PC-9 (cell line): ENCODE measurements at places on chromosomes 12 and 14. TPM values are rescaled to one million over a fixed set of nuclear protein-coding genes. Genes with fewer than 3 reads are reported as not detected.

- no peak for DNase-seq
Measured at GRCh38 chr14:90831821-90832220, 15.6 kb upstream of the TTC7B start.

EIF2S3B gene
- total RNA-seq = 0.96 and 1.0 TPM in 2 replicates

DNA sequence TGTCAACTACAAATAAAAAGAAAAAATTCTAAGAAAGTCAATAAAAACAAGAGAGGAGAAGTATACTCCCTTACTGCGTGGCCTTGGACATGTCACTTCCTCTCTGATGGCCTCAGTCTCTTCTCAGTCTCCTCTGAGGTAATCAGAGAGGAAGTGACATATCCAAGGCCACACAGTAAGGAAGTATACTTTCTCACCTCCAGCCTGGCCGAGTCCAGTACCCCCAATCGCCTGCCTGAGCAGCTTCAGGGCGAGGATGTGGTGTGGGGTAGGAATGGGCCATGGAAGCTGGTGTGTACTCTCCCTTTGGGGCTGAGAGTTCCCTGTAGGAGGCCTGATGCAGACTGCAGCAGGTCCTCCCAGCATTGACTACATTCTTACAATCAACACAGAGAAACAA lies 15.8 kb downstream of the VDR start:
- no peak for DNase-seq

- no peak for DNase-seq
Measured at GRCh38 chr12:104526320-104526719, 69.6 kb downstream of the CHST11 start.

- DNase-seq = peak; percentile 94
Measured at GRCh38 chr12:12927211-12928079, 24.5 kb downstream of the GPRC5D start.

KRT2 gene
- not detected in 2 replicates for total RNA-seq

GRCh38 chr14:46057799-46058198 lies 593.8 kb downstream of the RPL10L start:
- no peak for DNase-seq

- DNase-seq = no peak
Measured at GRCh38 chr14:96793547-96793946, 3.6 kb upstream of the VRK1 start.

SRRM4 gene
- total RNA-seq = not detected in 2 replicates

- DNase-seq = no peak
Measured at GRCh38 chr12:74689929-74690328, 152.3 kb downstream of the ATXN7L3B start.

ZNF84 gene
- total RNA-seq = 16.2 and 18.0 TPM in 2 replicates

- DNase-seq = no peak
Measured at GRCh38 chr12:1794440-1795090, 25.8 kb upstream of the LRTM2 start.

SMCO2 gene
- total RNA-seq = 1.9 and 3.7 TPM in 2 replicates

OTOGL gene
- total RNA-seq = not detected in 2 replicates

CFAP54 gene
- total RNA-seq = 7.1 and 16.4 TPM in 2 replicates

IL22 gene
- total RNA-seq = not detected in 2 replicates

DNA sequence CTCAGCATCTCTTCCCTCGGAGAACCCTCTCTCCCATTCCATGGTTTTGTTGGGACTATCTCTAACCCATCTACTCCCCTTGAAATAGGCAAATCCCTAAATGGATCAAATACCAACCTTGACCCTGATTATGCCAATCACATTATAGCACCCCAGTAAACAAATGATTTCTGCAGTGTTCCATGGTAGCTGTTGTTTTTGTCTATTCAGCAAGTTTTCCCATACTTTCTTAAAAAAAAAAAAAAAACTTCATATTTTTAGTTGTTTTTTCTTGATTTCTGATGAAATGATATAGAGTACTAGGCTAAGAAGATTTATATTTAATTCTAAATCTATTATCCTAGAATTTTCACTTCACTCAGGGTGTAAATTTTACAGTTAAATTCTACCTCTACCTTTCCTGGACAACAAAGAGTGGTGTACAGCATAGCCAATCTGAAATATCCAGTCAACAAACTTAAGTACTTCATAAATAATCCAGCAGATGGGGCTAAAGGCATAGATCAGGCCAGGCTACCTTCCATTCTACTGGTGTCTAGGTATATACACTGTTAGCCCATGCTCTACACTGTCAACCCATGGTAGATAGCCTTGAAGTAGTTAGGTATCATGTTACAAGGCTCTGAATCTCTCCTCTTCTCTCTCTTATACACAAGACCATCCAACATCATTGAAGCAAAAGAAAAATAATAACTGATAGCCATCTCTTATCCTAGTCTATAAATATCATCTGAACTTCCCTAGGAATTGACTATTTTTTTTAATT lies 82.2 kb downstream of the PLEKHG7 start:
- peak; percentile 23 for DNase-seq

- DNase-seq = peak; percentile 80
Measured at GRCh38 chr12:121893961-121894460, 5.4 kb downstream of the PSMD9 start.

- peak; percentile 31 for DNase-seq
Measured at GRCh38 chr14:65320661-65321308, 91.7 kb upstream of the FUT8 start.

PRKD1 gene
- 0.78 and 0.98 TPM in 2 replicates for total RNA-seq

GRCh38 chr14:97306133-97306759 lies 509.1 kb downstream of the VRK1 start:
- DNase-seq = no peak

GPR132 gene
- total RNA-seq = 0.98 TPM in 1 of 2 replicates, not detected in the other

GRCh38 chr12:60926256-60926655 lies 1330.4 kb downstream of the SLC16A7 start:
- DNase-seq = no peak

TMPRSS12 gene
- not detected in 2 replicates for total RNA-seq

- peak; percentile 92 for DNase-seq
Measured at GRCh38 chr12:49868952-49869815, 26.3 kb upstream of the BCDIN3D start.

FOS gene
- total RNA-seq = 84.6 and 154 TPM in 2 replicates

- peak; percentile 50 for DNase-seq
Measured at GRCh38 chr12:110281549-110282299, 677 bp downstream of the ATP2A2 start.

DNA sequence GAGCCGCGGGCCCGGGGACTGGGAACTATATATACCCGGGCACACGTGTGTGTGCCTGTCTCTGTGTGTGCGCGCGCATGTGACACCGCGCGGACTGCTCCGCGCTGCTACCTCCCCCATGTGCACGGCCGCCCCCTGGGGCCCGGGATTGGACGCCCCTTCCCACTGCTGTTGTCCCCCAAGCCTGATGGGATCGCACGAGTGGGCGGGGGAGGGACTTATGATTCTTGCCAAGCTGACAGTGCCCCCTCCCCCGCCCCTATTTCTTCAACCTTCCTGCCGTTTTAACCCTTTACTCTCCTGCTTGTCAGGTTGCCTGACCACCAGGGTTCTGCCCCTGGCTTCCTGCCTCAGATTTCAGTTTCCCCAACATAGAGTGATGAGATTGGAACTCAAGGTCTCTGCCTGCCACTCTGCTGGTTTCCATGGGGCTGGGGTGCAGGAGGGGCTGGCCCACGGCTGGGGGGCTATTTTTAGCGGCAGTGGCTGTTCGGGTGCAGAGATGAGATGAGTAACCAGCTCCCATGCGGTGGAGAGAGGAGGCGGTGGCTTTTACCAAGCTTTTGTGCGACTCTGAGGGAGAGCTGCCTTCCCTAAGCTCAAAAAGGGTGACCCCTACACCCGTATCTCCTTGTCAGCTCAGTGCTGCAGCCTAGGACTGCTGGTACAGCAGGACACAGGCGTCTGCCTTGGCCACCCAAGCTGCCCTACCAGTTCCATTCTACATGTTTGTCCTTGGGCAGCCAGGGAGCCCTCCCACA lies at the start of gene DDN:
Gene DDN (minus strand): TSS at position 5 of the 761 bp plus-strand sequence. CDS start 88 bp downstream, outside the sequence.
- no peak for DNase-seq

SALL2 gene
- total RNA-seq = 10.3 and 10.9 TPM in 2 replicates

DNA sequence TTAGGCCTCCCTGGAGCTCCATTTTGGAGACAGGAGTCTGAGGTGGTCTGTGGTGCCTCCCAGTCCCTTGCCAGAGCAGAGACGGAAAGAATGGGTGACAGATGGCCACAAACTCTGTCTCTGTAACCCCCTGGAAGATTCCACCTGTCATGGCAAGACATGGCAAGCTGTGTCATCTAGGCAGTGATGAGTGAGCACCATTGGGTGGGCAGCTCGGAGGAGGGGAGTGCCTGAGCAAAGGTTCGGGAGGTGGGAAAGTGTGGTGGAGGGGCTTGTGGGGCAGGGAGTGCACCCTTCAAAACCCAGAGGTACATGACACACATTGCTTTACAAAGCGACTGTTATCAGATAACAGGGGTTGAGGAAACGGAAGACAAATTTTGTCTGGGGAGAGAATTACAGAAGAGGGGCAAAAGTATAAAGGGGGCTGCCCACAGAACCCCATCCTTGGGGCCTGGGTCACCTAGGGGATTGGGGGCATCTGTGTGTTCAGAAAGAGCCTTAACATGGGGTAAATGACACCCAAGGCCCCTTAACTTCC lies 3.5 kb downstream of the RIN3 start:
- DNase-seq = no peak

DNA sequence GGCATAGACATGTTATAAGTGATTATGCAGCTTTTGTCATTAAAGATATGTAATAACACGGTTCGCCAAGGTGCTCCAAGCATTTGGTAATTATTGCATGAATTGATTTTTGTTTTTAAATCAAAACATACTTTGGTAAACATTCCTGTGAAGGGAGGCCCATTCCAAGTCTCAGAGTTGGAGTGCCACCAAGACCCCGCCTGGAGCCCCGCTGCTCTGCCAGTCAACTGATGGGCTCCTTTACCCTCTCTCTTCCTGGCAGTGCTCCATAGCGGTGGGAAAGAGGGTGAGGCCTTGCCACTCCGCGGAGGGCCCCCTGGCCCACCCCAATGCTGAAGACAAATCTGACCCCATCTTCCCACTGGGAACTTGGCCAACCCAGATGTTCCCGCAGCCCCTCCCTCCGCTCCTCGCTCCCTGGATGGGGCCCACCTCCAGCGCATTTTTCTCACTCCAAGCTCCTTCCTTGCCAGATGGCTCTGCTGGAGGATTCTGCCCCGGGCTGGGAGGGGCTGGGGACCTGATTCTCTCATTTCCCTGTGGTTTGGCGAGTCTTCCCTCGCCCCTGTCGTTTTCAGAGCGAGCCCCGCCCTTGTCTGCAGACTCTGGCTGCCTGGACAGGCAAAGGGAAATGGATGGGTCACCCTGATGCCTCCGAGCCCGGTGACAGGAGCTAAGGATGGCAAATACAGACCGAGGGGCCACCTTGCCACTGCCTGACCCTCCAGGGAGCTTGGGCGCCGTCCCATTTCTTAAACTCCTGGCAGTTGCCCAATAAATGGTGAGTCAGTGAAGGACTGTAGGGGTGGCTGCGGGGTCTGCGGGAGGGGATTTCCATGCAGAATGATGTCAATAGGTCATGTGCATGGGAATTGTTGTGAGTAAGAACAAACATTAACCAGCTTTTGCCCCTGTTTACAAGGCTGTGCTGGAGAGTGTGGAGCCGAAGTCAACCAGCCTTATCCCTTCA lies 9.2 kb upstream of the PAPLN start:
- peak; percentile 51 for DNase-seq

DNA sequence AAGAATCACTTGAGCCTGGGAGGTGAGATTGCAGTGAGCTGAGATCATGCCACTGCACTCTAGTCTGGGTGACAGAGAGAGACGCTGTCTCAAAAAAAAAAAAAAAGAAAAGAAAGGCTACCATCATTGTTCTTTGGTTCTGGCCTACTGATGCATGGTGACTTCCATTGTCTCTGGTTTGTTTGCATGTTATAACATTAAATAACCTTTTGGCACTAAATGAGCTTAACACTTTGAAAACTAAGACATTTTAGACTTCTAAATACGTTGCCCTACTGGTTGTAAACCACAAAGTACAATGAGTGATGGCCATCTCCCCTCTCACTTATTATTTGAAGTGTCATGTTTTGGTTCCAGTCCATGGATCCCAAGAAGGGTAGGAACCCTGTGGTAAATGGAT lies 152.9 kb upstream of the CPM start:
- no peak for DNase-seq
